Parietal lobe (tissue), 2 donors: ENCODE measurements at places on chromosomes 1 and 21. TPM values are rescaled to one million over a fixed set of nuclear protein-coding genes. Genes with fewer than 3 reads are reported as not detected.

The CD84 gene
- 1.6 TPM for total RNA-seq

The PDE9A gene
- 40.4 TPM for total RNA-seq

The RHOU gene
- total RNA-seq: 28.2 TPM

The UBASH3A gene
- total RNA-seq: not detected

The LCE2B gene
- not detected for total RNA-seq

The CFAP45 gene
- total RNA-seq: 0.63 TPM

The TNFRSF14 gene
- total RNA-seq: 2.8 TPM
